ENCODE measurements at places on chromosomes 16 and 17.

GRCh38 chr17:6893382-6894205 is 62.1 kb upstream of the TEKT1 start:
- DNase-seq: no peak

- DNase-seq: no peak
Observed at GRCh38 chr17:49521471-49522356, 26.6 kb downstream of the NGFR start.

- DNase-seq: no peak
Observed at GRCh38 chr16:471353-472198, 46.1 kb downstream of the RAB11FIP3 start.

DNA sequence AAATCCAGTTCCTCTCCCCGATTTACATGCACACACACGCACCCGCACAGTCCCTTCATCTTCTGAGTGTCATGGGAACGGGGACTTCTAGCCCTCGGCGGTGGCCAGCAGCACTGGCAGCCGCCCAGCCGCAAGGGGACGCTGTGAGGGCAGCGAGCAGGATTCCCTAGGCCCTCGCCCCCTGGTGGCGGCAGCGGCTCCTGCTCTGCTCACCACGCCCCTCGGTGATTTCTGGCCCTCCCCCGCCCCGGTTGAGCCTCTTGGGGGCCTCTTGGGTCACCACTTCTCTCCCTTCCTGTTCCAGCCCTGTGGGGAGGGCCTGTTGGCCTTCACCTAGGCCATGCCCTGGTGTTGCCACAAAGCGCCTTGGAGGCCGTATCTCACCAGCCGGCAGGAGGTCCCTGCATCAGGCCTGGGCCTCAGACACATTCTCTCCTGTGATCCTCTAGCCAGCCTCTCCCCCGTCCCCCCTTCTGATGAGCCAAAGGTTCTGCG is 75.2 kb upstream of the KSR1 start:
- DNase-seq: peak; percentile 70

- DNase-seq: no peak
Observed at GRCh38 chr16:54048586-54049495, 237.7 kb downstream of the IRX3 start.

DNA sequence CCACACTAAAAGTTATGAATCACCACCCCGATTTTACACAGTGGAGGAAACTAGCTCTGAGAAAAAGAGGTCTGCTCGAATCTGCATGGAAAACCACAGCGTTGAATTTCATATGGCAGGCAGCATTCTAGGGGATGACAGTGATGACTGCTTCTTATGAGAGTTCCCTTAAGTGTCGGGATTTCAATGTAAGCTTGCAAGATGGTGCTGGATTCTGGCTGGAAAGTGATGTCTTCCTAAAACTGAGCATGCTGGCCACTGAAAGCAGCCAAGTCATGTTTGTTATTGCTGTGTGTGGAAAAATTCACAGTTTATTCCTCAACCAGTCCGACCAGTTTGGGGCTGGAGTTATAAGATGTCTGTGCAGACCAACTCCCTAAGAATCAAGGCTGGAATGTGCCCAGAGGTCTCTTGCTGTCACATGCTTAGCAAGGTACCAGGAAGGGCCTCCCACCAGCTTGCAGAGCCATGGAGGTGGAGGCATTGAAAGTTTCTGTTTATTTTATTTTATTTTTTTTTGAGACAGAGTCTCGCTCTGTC is 37.2 kb upstream of the GAN start:
- no peak for DNase-seq

DNA sequence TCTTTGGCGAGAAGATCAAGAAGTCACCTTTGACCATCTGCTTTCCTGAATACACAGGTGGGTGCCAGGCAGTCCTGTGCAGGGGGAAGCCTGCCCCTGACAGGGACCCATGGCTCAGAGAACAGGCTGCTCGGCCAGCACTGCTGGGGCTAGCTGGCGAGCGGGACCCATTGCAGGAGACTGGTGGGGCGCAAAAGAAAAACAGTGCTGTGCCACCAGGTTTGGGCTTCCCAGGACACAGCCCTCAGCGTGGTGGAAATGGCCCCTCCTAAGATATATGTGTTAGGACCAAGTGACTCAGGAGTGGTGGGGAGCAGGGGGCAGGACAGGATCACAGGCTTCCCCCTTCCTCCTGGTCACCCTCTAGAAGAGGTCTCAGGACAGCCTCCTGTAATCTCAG is 73.9 kb downstream of the AMFR start:
- no peak for DNase-seq

- no peak for DNase-seq
Observed at GRCh38 chr17:37699285-37699973, 45.4 kb downstream of the HNF1B start.

DNA sequence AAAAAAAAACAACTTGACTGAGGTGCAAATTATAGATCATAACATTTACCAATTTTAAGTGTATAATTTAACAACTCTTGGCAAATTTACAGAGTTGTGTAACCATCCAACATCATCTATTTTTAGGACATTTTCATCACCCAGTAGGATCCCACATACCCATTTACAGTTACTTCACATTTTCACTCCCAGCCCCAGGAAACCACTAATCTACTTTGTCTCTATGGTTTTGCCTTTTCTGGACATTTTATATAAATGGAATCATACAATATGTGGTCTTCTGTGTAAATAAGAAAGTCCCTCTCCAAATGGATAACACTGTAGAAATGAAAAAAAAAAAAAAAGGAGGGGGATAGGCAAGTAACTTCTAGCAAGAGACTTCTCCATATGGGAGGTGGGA is 26.1 kb upstream of the XYLT1 start:
- DNase-seq: no peak

- peak; percentile 26 for DNase-seq
Observed at GRCh38 chr17:45311760-45312476, 4.9 kb downstream of the MAP3K14 start.

DNA sequence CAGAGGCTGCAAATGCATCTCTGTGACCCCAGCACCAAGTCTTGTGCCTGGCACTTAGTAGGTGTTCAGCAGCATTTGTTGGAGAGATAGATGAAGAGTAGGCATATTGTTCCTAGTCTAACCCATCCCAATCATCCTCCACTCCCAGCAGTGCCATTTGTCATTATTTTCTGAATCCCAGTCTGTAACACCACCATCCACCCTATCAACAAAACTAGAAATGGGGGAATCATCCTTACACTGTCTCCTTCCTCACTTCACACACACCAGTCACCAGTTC is 95.9 kb upstream of the TBX2 start:
- DNase-seq: no peak

DNA sequence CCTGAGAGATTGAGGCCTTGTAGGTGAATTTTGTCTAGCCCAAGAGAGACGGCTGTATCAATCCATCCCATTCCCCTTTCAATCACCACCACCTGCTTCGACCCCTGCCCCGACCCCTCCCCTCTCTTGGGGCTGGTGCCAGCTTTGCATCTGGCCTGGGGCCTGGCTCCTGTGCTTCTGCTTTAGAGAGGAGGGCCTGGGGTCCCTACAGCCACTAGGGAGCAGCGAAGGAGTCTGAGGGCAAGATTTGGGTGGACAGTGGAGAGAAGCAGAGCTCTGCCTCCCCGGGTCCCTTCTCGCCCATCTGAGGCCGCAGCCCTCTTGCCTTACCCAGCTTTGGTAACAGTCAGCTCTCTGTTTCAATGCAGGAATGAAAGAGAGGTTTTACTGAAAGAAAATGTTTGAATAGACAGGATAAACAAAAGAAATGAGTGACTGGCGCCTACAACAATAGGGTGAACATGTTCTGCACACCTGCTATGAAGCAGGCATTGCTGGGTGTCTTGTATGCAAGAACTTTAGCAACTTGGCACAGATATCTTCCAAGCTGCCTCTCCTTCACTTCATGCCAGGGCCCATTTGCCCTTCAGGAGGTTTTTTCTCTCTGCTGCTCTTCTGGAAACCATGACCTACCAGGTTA is 57.4 kb downstream of the SLC47A1 start:
- no peak for DNase-seq

- DNase-seq: no peak
Observed at GRCh38 chr16:55552621-55553020, 13.9 kb upstream of the CAPNS2 start.

GRCh38 chr16:27506771-27507170 is 42.9 kb downstream of the GTF3C1 start:
- DNase-seq: no peak

- no peak for DNase-seq
Observed at GRCh38 chr16:8958344-8959167, 5.2 kb downstream of the USP7 start.

- DNase-seq: no peak
Observed at GRCh38 chr16:72172105-72173034, at the start of gene PMFBP1. PMFBP1 (minus strand) TSS chr16:72172155; CDS start chr16:72171208, 947 bp downstream.

DNA sequence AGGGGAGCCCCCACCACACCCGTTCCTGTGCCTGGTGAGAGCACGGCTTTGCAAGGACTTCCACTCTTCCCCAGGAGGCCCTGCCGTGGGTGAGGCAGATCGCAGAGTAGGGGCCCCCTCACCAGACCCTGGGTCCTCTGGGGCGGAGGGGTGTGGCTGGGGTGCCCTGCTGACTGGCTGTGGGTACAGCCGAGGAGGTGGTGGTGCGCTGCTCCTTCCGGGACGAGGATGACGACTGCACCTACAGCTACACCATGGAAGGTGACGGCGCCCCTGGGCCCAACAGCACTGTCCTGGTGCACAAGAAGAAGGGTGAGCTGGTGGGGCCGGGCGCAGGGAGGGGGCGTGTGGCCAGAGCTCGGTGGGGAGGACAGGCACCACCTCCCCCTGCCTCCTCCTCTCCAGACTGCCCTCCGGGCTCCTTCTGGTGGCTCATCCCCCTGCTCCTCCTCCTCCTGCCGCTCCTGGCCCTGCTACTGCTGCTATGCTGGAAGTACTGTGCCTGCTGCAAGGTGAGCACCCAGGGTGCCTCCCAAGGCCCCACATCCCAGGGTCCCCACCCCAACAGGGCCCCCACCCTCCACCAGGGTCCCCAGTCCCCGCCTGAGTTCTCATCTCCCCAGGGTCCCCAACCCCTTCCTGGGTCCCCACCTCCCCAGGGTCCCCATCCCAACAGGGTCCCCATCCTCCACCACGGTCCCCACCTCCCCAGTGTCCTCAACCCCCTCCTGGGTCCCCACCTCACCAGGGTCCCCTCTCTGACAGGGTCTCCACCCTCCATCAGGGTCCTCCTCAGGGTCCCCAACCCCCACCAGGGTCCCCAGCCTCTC is 16.1 kb downstream of the ITGB4 start:
- DNase-seq: no peak

DNA sequence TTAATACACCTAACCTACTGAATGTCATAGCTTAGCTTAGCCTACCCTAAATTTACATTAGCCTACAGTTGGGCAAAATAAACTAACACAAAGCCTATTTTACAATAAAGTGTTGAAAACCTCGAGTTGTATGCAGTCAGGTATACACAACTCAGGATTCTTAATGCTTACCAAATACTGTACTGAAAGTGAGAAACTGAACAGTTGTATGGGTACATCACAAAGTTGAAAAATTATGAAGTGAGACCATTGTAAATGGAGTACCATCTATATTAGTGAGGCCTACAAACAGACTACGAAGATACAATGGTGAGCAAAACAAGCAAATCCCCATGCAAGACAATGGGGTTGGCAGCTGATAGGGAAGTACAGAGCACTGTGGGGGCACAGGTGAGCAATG is 79.7 kb downstream of the VAT1L start:
- DNase-seq: no peak

DNA sequence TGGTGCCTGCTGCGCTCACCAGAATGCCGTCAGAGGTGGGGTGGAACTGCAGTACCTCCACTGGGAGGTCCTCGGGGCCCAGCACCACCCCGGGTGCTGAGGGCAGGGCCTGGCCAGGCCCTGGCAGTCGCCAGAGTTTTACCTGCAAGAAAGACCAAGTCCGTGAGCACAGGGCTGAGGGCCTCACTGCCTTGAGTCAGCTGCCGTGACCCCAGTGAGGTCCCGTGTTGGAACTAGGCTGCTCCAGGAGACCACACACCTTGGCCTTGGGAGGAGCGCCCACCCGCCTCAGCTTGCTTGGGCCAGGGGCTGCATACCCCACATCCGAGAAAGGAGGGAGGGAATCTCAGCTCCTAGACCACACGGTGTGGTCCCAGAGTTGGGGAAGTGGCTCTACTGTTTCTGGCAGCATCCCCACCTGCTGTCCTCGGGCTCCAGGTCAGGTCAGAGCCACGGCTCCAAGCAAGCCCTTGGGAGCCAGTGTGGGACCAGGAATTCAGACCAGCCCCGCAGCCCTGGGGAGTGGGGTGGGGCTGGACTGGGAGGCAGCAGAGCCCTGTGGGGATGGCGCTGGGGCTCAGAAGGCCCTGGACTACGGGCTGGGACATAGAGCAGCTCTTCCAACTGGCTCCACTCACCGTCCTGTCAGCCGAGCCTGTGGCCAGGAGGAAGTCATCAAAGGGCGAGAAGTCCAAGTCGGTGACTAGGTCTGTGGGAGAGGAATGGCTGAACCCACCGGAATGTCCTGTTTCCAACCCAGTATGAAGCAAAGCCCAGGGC is 8.7 kb downstream of the CORO7 start:
- no peak for DNase-seq

DNA sequence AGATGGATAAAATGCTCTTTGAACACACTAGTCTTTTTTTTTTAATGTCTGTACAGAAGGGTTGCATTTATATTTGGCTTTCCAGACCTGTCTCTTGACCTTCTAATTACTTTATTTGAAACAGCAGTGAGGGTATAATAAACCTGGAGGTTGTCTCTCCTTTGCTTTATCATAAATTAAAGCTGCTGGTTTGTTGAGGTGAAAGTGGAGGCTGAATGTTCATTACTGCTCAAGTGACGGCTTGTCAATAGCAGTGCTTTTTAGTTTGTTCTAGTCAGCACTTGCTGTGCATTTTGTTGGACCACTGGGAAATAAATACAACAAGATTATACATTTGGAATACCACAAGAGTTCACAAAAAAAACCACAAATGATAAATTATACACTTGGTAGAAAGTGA is 264.2 kb downstream of the IRX3 start:
- DNase-seq: no peak

DNA sequence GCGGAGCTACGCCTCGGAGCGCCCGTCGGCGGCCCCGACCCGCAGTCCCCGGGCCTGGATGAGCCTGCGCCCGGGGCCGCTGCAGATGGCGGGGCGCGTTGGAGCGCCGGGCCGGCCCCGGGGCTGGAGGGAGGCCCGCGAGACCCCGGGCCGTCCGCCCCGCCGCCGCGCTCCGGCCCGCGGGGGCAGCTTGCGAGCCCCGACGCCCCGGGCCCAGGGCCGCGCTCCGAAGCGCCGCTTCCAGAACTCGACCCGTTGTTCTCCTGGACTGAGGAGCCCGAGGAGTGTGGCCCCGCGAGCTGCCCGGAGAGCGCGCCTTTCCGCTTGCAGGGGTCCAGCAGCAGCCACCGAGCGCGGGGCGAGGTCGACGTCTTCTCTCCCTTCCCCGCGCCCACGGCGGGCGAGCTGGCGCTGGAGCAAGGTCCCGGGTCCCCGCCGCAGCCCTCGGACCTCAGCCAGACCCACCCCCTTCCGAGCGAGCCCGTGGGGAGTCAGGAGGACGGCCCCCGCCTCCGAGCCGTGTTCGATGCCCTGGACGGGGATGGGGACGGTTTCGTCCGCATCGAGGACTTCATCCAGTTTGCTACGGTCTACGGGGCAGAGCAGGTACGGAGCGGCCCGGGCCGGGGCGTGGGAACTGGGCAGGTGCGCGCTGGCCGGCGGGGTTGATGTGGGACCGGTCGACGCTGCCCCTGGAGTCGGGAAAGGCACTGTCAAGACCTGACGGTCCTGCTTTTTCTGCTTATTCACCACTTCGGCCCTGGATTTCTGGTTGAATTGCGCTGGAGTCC is 861 bp downstream of the RAB11FIP3 start:
- DNase-seq: no peak
